ENCODE measurements at places on chromosomes 3 and 15. TPM values are rescaled to one million over a fixed set of nuclear protein-coding genes. Genes with fewer than 3 reads are reported as not detected.

GRCh38 chr3:18770800-18771199, 345.7 kb upstream of the SATB1 start:
- no peaks in the 10 kb centered on the region for H3K27me3 ChIP-seq
- no peak overlapping the region for H3K27ac ChIP-seq
- no peak overlapping the region for H3K4me3 ChIP-seq
- H3K4me1 ChIP-seq, result peaks cover 32% of the 10 kb centered on the region
- DNase-seq, result no peak
- no peaks in the 10 kb centered on the region for H3K36me3 ChIP-seq

The PATL2 gene
- total RNA-seq, result 0.15 TPM

DNA sequence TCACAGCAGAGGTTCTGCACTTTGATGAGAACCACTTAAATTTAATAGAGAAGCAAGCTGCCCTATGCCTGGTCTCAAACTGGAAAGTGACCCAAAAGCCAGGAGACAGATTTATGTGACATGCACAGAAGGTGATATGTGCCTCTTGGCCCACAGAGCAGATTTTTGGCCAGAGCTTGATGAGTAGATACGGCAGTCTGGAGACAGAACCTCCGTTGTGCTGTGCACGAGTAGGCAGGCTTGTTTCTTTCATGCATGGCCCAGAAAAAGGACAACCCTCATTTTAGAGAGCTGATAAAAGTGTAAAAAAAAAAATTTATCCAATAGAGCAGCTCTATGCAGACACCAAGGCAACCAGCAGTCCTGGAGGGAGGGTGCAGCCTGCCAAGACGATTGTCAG, 423.1 kb downstream of the CNTN6 start:
- H3K27me3 ChIP-seq, result no peaks in the 10 kb centered on the region
- DNase-seq, result no peak
- no peaks in the 10 kb centered on the region for H3K36me3 ChIP-seq
- H3K4me1 ChIP-seq, result no peaks in the 10 kb centered on the region
- no peak overlapping the region for H3K4me3 ChIP-seq

DNA sequence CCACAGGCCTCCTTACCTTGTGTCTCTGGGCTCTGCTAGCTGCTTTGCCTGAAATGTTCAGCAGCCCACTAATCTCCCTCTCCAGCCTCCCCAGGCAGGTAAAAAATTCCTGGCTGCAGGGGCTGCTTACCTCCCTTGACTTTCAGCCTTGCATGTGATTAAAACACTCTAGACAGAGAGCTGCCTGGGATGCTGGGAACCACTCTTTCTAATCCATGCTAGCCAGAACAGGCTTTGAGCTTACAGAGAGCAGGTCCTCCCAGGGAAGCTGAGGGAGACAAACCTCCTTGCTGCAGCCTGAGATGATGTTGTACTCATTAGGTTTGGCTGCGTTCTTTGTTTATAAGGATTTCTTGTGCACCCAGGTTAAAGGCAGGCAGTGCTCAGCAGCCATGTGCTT, 33.7 kb upstream of the LIPC start:
- peaks cover 17% of the 10 kb centered on the region for H3K4me1 ChIP-seq
- H3K36me3 ChIP-seq, result no peaks in the 10 kb centered on the region
- no peak overlapping the region for H3K4me3 ChIP-seq
- no peak for DNase-seq
- H3K27me3 ChIP-seq, result no peaks in the 10 kb centered on the region

DNA sequence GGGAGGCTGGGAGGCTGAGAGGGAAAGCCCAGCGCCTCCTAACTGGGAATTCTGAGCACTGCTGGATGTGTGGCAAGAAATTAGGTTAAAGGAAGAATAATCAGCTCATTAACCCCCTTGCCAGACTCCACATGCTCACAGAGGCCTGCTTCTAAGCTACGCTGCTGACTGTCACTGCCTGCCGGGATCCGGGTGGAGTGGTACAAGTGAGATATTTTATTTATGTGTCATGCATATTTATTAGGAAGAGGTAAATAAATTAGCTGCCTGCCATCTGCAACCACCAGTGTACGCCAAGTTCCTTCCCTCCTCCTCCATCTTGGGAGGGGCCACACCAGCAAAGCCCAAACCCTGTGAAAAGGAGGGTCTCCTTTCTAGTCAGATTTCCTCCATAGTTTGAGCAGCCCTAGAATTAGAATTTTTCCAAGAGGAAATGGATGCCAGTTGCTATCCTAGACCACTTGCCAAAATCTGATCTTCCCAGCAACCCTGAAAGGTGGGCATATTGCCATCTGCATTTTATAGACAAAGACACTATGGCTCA, 43.5 kb upstream of the GRIP2 start:
- H3K4me1 ChIP-seq, result peaks cover 32% of the 10 kb centered on the region
- H3K27me3 ChIP-seq, result no peaks in the 10 kb centered on the region
- DNase-seq, result peak; percentile 51
- peak overlapping the region; percentile 60 for H3K27ac ChIP-seq
- no peaks in the 10 kb centered on the region for H3K36me3 ChIP-seq

DNA sequence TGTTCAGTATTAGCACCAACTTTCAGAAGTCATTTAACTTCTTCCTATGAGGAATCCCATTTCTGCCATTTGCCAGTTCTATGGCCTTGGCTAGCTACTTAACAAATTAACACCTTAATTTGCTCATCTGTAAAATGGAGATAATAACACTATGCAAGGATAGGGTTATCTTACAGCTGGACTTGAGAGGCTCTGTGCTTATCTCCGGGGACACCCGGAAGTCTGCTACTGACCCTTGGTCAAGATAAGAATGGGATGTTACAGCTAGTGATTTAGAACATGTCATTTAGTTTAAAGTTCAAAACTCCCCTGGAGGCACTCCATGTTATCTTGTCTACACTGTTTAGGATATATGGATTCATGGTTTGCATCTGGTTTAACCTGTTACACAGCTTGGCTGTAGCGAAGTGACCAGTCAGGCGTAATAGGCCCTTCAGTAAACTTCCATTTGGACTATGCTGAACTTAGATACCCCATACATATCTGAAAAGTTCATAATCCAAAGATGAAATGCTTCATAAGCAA, 156.0 kb upstream of the CD96 start:
- no peaks in the 10 kb centered on the region for H3K27me3 ChIP-seq
- H3K4me1 ChIP-seq, result no peaks in the 10 kb centered on the region
- no peak overlapping the region for H3K4me3 ChIP-seq
- H3K36me3 ChIP-seq, result no peaks in the 10 kb centered on the region

All from PC-3 (cell line).